ENCODE measurements at places on chromosomes 1 and 21.

DNA sequence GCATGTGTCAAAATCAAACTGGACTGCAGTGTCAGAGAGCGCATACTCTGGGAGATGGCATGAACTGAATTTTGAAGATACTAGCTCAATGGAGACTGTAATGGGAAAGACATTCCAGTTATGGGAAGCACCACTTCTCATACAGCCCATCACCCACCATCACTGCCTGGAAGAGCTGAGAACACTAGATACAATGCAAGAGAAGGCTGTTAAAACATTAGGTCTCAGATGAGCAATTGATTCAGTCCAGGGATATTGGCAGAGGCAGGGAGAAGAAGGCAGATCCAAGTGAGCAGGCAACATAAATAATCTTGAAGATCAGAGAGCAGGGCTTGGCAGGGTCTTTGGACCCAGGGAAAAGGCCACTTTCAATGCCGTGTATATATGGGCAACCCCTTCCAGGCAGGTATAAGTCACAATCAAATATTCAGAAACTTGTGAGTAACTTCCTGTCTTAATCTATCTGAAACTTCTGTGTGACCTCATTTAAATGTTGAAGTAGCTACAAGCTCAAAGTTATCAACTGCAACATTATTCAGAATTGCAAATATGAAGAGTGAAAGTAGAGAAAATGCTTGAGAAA, 290.3 kb upstream of the SGIP1 start:
- DNase-seq: no peak

DNA sequence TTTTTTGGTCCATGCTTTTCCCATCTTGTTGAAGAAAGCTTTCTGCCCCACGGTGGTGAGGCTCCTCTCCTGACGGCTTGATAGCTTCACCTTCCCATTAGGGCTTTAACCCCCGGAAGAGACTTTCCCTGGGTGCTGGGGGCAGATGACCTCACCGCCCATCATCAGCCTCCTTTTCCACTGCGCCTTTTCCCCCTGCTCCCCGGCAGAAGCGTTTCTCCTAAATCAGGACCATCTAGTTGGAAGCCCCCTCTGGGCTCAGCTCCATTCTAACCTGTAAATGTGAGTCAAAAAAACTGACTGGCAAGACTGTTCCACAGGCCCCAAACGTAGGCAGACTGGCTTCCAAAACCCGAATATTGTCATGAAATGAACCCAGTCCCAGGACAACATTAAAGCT, 6.7 kb downstream of the POFUT2 start:
- no peak for DNase-seq

- DNase-seq: no peak
Measured at GRCh38 chr1:111719135-111719534, 20.1 kb downstream of the INKA2 start.

DNA sequence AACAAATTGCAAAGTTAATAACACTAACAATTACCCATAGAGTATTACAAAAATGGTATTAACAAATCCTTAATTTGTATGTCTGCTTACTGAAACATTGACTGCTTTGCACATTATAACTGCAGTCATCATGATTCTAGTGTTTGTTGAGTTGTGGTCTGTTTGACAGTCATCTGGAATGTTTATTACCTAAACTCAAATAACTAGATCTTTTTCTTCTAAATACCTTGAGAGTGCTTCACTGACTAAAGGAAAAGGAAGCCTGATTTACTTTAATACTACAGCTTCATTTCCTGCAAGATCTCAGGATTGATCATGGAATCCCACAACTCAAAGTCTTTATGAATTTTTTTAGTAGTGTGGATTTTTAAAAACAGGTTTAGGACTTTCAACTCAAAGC, 70.0 kb downstream of the HMCN1 start:
- no peak for DNase-seq

GRCh38 chr1:208818770-208819445, 574.7 kb upstream of the PLXNA2 start:
- DNase-seq: no peak

DNA sequence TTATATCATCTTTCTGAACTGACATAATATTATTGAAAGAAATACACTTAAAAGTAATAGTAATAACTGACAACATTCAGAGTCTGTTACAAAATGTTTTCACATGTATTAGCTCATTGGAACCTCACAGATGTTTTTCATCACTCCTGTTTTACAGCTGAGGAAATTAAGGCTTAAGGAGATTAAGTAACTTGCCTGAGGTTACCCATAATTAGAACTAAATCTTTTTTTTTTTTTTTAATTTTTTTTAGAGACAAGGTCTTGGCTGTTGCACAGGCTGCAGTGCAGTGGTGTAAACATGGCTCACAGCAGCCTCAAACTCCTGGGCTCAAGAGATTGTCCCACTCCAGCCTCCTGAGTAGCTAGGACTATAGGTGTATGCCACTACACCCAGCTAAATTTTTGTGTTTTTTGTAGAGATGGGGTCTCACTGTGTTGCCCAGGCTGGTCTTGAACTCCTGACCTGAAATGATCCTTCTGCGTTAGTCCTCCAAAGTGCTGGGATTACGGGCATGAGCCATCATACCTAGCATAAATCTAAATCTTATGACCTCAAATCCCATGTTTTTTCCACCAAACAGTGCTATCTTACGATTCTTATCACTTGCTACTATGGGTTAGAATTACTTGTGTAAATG, 64.7 kb upstream of the MACF1 start:
- DNase-seq: no peak

DNA sequence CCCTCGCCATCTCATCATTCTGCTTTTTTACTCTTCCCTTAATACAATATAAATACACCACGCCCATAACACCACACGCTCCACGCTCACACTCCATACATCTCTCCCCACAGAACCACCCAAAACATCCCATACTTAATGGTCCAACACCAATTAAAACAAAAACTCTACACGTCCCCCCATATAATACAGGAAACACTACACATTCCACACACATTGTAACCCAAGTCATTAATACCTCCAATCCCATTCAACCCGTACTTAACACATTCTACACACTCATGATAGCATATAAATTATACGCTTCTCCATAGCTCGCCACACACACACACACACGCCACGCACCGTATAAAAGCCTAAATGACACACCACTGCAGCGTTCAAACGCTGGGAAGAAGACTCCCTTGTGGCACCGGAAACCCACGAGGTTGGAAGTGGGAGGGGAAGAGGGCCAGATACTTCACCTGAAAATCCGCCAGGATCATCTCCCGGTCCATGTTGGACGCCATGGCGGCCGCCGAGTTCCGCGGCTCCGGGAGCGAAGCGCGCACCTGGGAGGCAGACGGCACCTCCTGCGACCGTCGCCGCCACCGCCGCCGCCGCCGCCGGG, 659 bp downstream of the FAF1 start:
- no peak for DNase-seq

- DNase-seq: no peak
Measured at GRCh38 chr1:155140630-155140953, 261 bp upstream of the DPM3 start.

DNA sequence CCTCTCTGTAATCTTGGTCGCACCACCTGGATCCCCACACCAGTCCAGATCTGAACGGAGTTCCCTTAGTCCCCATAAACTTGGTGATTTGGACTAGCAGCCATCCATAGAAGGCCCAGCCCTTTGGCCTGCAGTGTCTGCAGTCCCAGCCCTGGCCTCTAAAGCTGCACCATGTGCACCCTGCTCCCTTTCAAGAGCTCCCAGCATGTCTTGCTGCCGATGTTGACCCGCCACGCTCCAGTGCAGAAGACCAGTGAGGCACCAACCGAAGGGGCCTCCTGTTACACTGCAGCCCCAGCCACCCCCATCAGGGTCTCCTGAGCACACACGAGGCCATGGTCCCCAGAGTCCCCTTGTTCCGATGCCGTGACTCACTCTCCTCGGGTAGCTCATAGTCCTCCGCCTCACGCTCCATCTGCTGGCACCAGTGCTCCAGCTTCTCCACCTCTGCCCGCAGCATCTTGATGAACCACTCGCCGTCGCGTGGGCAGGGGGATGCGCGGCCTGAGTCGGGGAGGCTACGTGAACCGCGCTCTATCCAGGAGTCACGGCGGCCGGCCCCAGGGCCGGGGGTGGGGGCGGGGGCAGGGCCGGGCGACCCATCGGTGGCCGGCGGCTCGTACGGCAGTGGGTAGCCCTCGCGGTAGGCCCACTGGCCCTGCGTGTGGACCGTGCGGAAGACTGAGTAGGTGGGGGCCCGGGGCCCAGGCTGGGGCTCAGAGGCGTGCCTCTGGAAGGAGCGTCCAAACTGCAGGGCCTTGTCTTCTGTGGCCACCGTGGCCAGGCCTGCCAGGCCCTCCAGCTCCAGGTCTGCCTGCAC, 8.9 kb upstream of the SMIM12 start:
- DNase-seq: no peak

DNA sequence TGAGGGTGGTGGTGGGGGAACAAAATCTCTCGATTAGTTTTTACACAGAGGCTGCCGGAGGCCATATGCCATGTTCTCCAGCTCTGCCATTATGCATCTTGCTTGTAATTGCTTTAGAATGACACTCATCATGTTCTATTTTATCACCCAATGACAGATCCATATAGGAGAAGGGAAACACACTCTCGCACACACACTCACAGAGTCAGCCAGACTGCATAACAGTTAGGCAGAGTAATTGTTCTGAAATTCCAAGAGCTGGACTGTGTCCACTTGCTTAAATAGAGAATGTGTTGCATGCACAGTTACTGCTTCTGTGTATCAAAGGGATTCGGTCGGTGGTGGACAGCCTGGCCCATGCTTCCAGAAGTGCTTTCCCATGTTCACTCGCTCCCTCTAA, 30.6 kb downstream of the KCND3 start:
- DNase-seq: no peak

- no peak for DNase-seq
Measured at GRCh38 chr1:21232044-21232443, 55.3 kb upstream of the EIF4G3 start.

GRCh38 chr1:89484092-89485038, 40.3 kb upstream of the LRRC8B start:
- DNase-seq: no peak

GRCh38 chr1:45658171-45658570, 28.2 kb downstream of the GPBP1L1 start:
- DNase-seq: no peak

DNA sequence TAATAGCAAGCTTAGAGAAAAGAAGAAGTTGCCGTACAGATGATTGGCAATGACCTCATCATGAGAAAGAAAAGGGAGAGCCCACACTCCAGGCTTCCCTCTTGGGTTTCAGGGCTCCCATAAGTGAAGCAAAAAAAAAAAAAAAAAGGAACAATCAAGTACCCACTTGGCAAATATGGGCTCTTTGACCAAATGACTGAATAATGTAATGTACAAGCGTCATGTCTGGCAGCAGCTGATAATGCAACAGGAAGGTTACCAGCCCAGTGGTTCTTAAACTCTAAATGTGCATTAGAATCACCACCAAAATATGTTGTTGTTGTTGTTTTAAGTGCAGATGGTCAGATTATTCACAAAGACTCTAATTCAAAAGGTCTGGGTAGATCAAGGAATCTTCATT, 13.5 kb downstream of the TNFSF4 start:
- DNase-seq: no peak

DNA sequence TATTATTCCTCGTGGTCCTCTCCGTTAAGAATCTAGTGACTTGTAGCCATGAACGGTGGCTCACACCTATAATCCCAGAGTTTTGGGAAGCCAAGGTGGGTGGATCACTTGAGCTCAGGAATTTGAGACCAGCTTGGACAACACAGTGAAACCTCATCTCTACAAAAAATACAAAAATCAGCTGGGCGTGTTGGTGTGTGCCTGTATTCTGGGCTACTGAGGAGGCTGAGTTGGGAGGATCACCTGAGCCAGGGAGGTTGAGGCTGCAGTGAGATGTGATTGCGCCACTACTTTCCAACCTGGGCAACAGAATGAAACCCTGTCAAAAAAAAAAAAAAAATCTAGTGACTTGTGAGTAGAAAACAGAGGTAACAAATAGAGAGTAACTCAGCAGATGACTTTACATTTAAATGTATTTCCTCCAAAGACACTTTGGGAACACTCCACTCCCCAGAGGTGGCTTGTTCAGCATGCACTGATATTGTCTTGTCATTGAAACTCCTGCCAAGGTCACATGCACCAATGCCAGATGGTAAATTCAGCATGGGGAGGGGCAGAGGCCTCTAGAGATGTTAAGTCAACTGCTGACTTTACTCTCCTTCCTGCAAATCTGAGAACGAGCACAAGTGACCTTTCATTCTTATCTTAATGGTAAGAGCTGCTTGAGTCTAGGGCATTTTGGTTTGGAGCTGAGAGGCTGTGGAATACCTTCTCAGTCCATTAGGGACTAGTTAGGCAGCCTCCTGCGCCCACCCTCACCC, 24.9 kb downstream of the CCDC185 start:
- DNase-seq: no peak

- no peak for DNase-seq
Measured at GRCh38 chr1:19484798-19485361, 459 bp downstream of the CAPZB start.

DNA sequence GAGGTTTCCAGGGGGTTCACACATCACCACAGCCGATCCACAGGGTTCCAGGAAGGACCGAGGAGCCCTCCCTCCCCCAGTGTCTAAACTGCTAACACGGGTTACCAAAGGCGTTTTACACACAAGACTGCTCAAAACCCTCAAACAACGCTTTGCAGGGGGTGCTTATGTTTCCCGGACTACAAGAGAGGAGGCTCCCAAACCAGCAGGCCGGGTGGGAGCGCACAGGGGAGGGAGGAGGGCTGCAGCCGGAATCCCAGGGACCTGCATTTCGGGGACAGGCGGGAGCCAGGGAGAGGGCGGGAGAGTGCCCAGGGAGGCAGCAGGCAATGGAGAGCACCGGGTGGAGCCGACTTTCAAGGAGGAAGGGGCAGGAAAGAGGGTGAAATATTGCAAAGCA, 50.8 kb downstream of the ACBD3 start:
- no peak for DNase-seq

DNA sequence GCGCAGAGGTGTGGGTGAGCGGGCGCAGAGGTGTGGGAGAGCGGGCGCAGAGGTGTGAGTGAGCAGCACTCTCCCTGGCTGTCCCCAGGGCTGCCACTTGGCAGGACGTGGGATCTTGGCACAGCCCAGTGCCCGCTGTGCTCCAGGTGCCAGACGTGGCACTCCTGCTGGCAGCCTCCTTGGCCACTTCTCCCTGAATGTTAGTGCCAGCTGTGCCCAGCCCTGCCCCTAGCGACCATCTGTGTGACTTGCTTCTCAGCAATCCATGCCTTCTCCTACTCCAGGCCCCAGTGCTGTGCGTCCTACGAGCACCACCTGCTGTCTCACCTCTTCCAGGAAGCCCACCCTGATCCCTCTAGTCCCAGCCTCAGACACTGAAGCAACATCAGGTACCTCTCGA, 30.5 kb downstream of the KRTAP10-1 start:
- no peak for DNase-seq

GRCh38 chr1:111786669-111787207, 31.0 kb downstream of the DDX20 start:
- no peak for DNase-seq

- peak; percentile 98 for DNase-seq
Measured at GRCh38 chr1:205680073-205680851, at the start of gene SLC45A3. SLC45A3 (minus strand) TSS chr1:205680509; CDS start chr1:205664656, 15,853 bp downstream.

All from D721Med (cell line).